ENCODE measurements at places on chromosomes 5 and 9.

GRCh38 chr9:130989891-130990290 lies 19.1 kb upstream of the LAMC3 start:
- DNase-seq = no peak

- no peak for DNase-seq
These were observed 8.6 kb downstream of the KLHL9 start for GRCh38 chr9:21326526-21327139.

GRCh38 chr9:121581786-121582600 lies 69.4 kb upstream of the DAB2IP start:
- DNase-seq = no peak

DNA sequence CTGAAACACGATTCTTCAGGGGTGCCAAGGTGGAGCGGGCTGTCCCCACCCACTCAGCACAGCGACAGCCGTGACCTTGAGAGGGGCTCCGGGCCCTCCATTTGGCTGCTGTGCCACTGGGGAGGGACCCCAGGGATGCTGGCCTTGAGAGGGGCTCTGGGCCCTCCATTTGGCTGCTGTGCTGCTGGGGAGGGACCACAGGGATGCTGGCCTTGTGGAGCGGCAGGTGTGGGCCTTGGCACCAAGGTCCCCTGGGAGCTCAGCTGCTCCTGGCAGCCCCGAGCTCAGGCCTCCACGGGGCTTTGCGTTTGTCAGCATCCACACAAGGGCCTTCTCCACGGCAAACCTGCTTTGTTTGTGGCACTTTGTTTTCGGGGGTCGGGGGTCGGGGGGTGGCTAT lies 137.6 kb upstream of the LPCAT1 start:
- DNase-seq = no peak

DNA sequence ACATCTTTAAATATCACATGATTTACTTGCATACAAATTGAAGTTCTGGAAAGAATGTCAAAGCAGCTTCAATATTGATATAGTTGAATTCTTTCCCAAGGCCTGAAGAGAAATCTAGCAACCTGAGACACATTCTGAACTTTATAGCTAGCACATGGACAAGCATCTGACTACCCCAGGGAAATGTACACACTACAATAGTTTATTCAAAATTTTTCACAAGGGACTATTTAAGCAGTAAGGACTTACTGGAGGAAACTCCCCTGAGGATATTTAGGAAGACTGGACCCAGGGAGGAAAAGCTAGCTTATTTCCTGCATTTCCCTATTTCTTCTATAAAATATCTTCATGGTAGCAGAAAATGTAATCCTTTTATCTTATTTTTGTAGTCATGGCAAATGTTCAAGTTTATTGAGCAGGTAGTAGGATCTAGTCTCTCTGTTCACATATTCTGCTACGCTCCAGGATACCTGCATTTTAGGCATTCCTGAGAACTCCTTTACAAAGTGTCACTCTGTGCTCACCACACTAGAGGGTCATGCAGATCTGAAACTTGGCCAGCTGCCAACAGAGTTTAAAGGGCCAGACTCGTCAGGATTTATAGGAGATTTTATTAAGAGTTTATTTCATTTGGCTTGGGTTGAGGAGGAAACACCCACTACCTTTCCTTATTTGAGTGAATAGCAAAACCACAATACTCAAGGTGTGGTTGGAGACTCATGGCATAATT lies 348.4 kb upstream of the FTMT start:
- DNase-seq = no peak

- DNase-seq = no peak
These were observed 99.5 kb downstream of the PRDM9 start for GRCh38 chr5:23606927-23607326.

DNA sequence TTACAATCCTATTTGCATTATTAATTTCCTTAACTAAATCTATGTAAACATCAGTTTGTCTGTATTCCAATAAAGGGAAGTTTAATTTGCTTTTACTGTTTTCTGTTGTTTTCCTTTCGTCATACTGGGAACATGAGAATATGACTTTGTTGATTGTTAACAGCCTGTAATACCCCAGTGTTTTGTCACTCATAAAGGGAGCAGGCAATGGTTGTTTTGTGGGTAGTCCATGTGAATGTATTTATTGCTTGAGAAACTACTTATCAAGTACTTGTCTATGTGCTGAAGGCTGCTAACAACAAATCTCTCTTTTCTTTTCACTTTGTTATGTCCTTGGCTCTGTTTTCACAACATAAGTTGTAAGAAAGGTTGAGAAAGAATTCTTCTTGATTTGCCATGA lies 1070.2 kb upstream of the ACO1 start:
- no peak for DNase-seq

- DNase-seq = no peak
These were observed 71.2 kb upstream of the PARP8 start for GRCh38 chr5:50595199-50595598.

DNA sequence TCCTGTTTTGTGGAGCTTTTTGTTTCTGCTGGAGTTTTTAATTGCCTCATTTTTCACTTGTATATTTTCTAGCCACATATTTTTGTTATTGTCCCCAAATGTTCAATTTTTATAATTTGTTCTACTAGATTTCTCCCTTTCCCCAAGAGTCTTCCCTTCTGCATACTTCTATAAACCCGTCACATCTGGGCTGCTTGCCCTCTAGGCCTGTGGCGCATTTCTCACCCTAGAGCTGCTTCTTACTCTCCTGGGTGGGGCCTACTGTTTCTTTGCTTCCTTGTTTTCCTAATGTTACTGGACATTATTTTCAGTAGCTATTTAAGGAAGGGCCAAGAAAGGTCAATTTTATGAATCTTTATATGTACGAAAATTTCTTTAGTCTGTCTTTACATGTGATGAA lies 51.5 kb downstream of the NXNL2 start:
- no peak for DNase-seq

GRCh38 chr9:34964458-34964857 lies 6.4 kb downstream of the PHF24 start:
- no peak for DNase-seq

GRCh38 chr9:121280715-121281613 lies 13.0 kb downstream of the GSN start:
- no peak for DNase-seq

- no peak for DNase-seq
These were observed 20.9 kb upstream of the DMXL1 start for GRCh38 chr5:119049824-119050449.

GRCh38 chr5:76544268-76544926 lies 78.8 kb downstream of the F2RL2 start:
- peak; percentile 38 for DNase-seq

DNA sequence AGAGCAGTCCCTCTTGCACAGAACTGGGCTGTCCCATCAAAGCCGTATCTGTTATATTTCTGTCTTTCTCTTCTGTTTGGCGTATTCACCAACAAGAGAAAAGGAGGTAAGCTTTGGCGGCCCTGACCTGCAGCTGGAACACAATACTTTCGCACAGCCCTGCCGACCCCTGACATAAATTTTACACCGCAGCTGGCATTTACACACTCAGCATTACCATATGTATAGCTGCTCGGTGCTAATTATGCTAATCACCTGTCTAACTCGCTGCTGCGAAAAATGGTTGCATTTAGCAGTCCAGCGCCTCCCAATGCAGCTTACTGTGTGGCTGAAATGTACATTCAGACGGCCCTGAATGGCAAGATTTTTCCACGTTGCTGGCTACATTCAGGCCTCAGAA lies 20.8 kb downstream of the PTCH1 start:
- no peak for DNase-seq

DNA sequence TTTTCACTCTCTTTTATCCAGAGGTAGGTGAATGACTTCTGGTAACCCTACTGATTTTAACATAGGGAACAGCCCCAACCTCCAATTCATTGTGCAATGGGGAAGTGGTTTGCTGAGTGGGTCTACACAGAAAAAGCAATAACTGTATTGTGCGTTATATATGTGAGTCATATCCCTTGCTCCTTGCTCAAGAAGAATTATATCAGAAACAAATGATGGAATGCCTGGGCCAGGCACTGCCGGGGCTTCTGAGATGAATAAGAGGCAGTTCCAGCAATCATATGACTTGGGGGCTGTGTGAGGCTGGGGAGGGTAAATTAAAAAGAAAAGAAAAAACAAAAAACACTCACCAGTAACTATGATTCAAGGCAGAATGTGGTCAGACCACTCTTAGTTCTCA lies 79.2 kb upstream of the ABCA1 start:
- no peak for DNase-seq

Measured in stimulated activated CD8-positive, alpha-beta memory T cell treated with anti-CD3 and anti-CD28 coated beads, Interleukin-2, amount 100 ng/mL, for 1 hour (primary cell).